ENCODE measurements at places on chromosomes 12 and 14.
A peak's percentile ranks its signal among the peaks of the same experiment; 100 is the strongest.

DNA sequence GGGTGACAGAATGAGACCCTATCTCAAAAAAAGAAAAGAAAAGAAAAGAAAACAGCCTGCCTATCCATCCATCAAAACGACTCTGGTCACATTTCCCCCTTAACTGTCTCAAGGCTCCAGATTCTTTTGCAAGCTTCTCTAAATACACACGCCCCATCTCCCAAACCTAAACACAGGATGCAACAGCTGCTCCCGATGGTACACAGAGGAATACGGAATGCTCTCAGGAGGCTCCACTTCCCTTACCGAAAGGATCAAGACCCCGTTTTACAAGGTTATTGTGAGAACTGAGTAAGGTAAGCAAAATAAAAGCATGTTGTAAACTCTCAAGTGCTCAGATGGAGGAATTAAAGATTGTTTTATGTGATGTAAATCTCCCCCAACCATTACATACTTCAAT, 62.3 kb downstream of the NT5DC3 start:
- no peak for DNase-seq

GRCh38 chr14:102778338-102779083, 1.3 kb downstream of the TRAF3 start:
- no peak for DNase-seq

DNA sequence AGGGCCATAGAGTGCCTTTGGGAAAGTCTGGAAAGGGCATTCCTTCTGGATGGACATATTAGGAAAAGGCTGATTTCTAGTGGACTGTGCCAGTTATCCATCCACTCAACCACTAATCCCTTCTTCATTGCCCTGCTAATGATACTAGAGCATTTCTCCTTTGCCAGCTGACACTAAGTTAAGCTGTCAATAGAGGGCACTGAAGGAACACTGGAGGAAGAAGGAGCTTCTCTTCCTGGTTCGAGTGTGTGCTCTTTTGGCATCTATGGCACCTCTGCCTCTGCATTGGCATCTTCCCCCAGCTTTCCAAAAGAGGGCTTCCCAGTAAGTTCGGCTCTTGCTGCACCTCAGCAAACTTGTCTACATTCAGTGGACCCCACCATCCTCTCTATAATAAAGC, 165.4 kb downstream of the DERA start:
- peak; percentile 26 for DNase-seq

DNA sequence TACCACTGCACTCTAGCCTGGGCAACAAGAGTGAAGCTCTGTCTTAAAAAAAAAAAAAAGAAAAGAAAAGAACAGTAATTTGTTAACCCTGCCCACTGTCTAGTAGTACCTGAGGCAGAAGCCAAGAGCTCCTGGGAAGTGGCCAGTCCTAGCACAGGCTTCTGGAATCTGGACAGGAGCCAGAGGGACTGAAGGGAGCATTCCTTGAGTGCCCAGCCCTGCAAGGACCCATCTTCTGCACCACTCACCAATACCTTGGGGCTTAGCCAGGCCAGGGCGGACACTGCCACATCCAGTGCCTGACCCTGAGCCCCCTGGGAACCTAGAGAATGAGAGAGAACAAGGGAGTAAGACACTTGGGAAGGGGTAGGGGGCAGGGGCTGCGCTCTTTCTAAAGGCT, 33.7 kb downstream of the PARP2 start:
- DNase-seq, result no peak

GRCh38 chr12:51813931-51814310, 34.6 kb downstream of the FIGNL2 start:
- peak; percentile 45 for DNase-seq

- DNase-seq, result peak; percentile 79
Measured at GRCh38 chr14:76348898-76349297, 27.0 kb upstream of the ESRRB start.

- no peak for DNase-seq
Measured at GRCh38 chr12:3912863-3913262, 39.7 kb upstream of the PARP11 start.

GRCh38 chr12:67811437-67812361, 163.2 kb downstream of the DYRK2 start:
- no peak for DNase-seq

DNA sequence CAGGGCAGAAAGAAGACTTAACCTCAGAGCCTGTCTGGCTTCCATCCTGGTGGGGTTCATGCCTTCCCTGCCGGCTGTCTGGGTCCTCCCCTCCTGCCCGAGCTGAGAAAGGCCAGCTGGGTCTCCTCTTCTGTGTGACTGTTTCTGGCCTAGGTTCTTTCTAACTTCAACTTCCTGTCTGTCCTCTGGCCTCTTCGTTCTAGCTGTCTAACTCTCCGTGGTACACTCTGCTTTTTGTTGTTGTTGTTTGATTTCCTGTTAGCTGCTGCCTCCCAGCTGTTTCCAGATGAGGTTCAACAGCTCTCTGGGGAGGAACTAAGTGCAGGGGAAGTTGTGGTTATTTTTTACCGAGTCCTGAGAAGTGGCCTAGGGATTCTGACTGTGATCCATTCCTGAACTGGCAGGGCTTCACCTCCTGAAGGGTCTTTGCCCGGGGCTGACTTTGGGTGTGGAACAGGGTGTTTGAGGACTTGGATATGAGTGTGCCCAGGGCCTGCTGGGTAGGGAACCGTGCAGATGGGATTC, 3.2 kb downstream of the MLXIP start:
- DNase-seq, result no peak

GRCh38 chr12:109740694-109741245, 27.1 kb downstream of the FAM222A start:
- DNase-seq, result no peak

DNA sequence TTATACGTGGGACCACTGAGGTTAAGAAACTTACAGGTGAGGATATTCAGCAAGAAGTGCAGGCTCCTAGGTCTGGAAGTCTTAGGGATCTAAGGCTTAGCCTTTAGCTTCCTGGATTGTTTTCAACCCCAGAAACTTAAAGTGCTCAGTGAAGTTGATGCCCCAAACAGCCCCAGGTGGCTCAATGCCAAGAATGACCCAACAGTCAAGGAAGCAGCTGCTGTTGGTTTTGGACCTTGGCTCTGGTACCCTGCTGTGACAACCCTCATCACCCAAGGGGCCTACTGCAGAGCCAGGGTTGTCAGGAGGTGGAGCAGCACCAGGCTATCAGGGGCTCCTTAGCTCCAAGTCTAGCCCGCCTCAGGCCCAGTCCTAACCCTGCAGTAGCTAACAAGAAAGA, 36.8 kb downstream of the VDR start:
- no peak for DNase-seq

GRCh38 chr12:65269603-65270002, 8.9 kb upstream of the MSRB3 start:
- no peak for DNase-seq

GRCh38 chr12:57370696-57371095, 60.1 kb downstream of the R3HDM2 start:
- no peak for DNase-seq

- DNase-seq, result no peak
Measured at GRCh38 chr14:74405663-74406062, 20.3 kb downstream of the SYNDIG1L start.
